ENCODE measurements at places on chromosomes 11 and 22. TPM values are rescaled to one million over a fixed set of nuclear protein-coding genes. Genes with fewer than 3 reads are reported as not detected.

- DNase-seq: peak; percentile 97
Measured at GRCh38 chr22:36454916-36455570, 26.4 kb downstream of the TXN2 start.

DNA sequence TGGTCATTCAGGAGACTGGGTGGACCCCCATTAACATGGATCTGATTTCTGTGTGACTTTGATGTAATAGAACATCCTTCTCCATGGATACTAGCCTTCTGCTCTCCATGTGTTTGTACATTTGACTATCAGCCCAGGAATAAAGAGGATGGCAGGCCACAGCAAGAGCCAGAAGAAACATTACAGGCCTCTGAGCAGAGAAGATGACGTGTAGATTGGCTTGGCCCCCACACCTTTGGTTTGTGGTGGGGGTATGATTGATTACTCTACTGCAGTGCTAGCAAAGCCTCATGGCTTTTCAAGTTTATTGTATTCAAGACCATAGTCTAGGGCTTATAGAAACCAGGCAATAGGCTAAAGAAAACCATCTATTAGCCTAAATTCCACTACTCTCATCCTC is 77.0 kb downstream of the GRAMD1B start:
- no peak for DNase-seq

GRCh38 chr22:36277482-36278291 is 24.8 kb downstream of the APOL1 start:
- peak; percentile 62 for DNase-seq

GRCh38 chr11:120222916-120223315 is 12.1 kb downstream of the OAF start:
- DNase-seq: no peak

Gene OR5B21
- total RNA-seq: not detected

- DNase-seq: no peak
Measured at GRCh38 chr11:45948356-45948755, 25.9 kb downstream of the LARGE2 start.

Gene JAML
- total RNA-seq: 2.0 TPM

Gene P2RY6
- 17.7 TPM for total RNA-seq

GRCh38 chr11:128931668-128932067 is 11.0 kb downstream of the TP53AIP1 start:
- no peak for DNase-seq

- DNase-seq: no peak
Measured at GRCh38 chr11:47869544-47870393, 21.6 kb upstream of the NUP160 start.

DNA sequence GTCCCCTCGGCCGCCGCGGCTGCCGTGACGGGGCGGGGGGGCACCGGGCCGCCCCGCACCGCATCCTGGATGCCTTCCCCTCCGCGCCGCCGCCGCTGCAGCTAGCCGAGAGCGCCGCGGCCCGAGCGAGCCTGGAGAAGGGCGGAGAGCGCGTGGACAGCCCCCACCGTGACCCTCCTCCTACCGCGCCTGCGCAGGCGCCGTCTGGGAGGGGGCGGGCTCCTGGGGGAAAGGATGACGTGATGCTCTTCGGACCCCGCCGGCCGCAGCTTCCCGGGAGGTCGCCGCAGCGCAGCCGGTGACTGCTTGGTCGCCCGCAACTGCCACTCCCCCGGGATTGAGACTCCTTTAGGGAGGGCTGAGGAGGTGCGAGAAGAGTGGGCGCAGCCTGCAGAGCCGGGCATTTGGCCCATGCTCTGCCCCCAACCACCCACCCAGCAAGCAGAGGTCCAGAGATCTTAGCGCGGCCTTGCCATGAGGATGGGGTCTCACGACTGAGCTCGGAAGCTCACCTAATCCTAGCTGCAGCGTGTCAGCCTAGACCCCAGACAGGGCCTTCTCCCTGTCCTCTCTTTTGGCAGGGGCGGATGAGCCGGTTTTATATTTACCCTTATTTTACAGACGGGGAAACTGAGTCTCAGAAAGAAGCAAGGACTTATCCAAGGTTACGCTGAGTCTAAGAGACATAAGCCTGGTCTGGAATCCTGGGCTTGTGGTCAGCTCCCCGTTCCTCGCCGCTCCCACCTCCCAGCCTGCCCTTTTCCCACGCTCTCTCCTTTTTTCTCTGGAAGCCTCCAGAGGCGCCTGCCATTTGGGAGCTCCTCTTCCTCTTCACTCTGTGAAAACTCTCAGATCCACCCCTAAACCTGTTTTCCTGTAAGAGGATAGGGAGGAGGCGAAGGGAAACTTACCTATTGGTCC is at the start of gene DENND5A:
Gene DENND5A (minus strand): TSS at position 140 of the 921 bp plus-strand sequence. CDS start 281 bp downstream, outside the sequence.
- DNase-seq: peak; percentile 94

- DNase-seq: no peak
Measured at GRCh38 chr11:40597546-40598113, 861.8 kb downstream of the LRRC4C start.

Gene MYO18B
- 287 TPM for total RNA-seq

Gene KLHL22
- total RNA-seq: 10.2 TPM

- DNase-seq: no peak
Measured at GRCh38 chr11:57735619-57736298, 5.5 kb upstream of the SELENOH start.

Gene ACAD8
- total RNA-seq: 44.6 TPM

Gene GCAT
- total RNA-seq: 39.7 TPM

Gene GGT1
- total RNA-seq: 1.8 TPM

GRCh38 chr11:3218483-3219280 is at the start of gene MRGPRG:
MRGPRG (minus strand) TSS chr11:3218813; CDS start chr11:3218813, 0 bp downstream.
- DNase-seq: peak; percentile 14

- DNase-seq: no peak
Measured at GRCh38 chr22:22897947-22898346, 10.3 kb downstream of the IGLL5 start.

DNA sequence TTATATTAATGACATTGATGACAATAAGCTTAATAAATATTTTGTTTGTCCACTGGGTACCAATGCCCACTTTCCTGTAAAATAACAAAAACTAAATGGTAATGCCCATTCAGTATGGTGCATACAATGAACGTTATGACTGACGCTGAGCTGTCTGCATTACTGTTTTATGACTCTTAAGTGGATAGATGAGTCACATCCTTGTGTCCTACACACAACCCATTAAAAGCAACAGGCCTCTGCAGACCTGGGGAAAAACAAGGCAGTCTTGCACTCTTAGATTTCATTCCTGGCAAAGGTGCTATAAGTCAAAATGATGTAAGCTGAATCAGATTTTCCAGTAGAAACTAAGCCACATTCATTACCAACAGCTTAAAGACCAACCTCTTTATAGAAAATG is 176.3 kb upstream of the TMEM45B start:
- DNase-seq: no peak

GRCh38 chr11:4626207-4627099 is 10.8 kb upstream of the OR51D1 start:
- peak; percentile 52 for DNase-seq

GRCh38 chr22:36673821-36674220 is 29.7 kb downstream of the CACNG2 start:
- DNase-seq: no peak

DNA sequence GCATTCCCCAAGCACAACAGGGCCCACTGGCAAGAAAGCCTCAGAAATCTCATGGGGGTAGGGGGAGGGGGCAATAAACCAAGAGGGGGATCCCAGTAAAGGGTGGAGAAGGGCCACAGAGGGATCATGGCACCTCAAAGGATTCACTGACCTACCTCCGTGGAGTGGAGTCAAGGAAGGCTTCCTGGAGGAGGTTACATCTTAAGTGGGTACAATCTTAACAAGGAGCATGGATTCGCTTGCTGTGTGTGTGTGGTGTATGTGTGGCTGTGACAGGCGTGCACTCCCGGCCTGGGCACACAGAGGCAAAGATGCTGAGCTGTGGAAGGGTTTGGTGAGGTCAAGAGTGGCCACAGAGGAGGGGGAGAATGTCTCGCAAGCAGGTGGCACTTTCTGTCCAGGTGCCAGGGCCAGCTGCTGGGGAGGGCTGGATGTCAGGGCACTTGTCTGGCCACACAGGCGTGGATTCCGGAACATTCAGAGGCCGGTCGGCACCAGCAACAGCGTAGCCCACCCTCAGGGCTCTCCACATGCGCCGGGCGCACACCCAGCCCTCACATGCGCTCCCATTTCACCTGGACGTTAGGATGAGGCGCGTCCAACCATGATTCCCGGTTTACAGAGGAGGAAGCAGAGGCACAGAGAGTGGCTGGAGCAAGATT is 43.3 kb downstream of the WNT7B start:
- no peak for DNase-seq

GRCh38 chr11:44176546-44177213 is 81.2 kb downstream of the EXT2 start:
- no peak for DNase-seq

- DNase-seq: no peak
Measured at GRCh38 chr11:565921-566509, 5.2 kb downstream of the RASSF7 start.

Gene ELMOD1
- 0.69 TPM for total RNA-seq

GRCh38 chr11:11296434-11296833 is 56.6 kb downstream of the CSNK2A3 start:
- no peak for DNase-seq

- DNase-seq: no peak
Measured at GRCh38 chr11:102792604-102793003, 5.4 kb downstream of the MMP1 start.

DNA sequence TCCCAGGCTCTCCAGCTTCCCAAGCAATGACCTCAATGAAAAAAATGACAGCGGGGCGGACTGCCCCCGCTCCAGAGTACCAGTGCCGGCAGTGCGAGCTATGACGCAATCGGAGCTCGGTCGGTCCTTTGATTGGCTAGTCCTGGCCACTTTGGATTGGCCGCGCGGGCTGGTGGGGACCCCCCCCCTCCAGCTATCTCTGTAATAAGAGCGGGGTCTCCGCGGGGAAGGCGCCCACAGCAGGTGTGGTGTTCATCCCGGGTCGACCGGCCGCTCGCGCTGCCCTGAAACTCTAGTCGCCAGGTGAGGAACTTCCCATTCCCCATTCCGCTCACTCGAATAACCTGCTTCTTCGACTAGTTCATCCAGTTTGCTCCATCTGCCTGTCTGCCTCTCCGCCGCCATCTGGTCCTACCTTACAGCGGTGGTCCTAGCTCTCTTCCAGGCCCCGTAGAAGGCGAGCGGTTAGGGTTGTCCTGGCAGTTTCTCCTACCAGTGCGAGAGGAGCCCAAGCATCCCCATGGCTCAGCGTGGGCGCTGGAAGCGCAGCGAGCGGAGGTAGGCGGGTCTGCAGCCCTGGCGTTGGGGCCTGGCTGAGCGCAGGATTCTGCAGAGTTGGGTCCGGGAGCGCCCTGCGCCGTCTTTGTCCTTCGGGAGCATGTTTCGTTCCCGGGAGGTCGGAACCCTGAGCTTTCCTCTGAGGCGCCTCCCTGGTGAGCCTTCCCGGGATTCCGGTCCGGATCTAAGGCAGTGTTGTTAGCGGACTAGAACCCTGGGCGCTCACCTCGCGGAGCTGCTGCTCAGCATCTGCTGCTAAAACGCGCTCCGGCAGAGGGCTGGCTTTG is at the start of gene CALCB:
Gene CALCB (plus strand): TSS at position 233 of the 845 bp plus-strand sequence. CDS start 1,126 bp downstream, outside the sequence.
- DNase-seq: no peak

Gene FUT4
- total RNA-seq: 3.0 TPM

- no peak for DNase-seq
Measured at GRCh38 chr11:63603180-63603518, 11.1 kb downstream of the PLAAT3 start.

- peak; percentile 5 for DNase-seq
Measured at GRCh38 chr11:62664405-62665074, 470 bp downstream of the C11orf98 start.

Gene ANO3
- not detected for total RNA-seq

GRCh38 chr11:41379084-41379483 is 80.4 kb downstream of the LRRC4C start:
- no peak for DNase-seq

DNA sequence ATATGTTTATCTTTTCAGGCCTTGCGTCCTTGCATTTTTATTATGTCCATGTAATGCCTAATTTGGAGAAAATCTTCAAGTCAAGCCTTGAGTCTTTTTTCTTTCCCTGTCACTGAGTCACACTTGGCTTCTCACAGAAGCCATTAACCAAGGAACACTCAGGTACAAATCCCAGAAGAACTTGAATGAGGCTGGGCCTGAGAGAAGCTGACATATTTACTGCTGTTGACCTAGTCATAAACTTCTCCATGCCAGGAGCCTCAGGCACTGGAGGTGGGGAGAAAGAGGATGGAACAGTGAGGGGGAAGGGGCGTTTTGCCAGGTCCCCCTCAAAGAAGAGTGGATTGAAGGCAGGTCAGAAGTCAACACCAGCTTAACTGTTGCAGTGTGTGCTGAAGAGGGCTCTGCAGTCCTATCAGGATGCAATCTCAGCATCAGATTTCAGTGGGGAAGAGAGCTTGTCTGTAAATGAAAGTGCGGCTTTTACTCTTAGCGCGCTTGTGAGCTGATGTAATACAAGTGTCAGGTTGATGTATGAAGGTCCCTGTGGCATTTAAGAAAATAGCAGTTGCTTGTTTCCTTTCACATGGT is 526.0 kb downstream of the ETS1 start:
- DNase-seq: no peak

GRCh38 chr11:119338318-119338890 is 2.3 kb downstream of the C1QTNF5 start:
- peak; percentile 78 for DNase-seq

GRCh38 chr11:119222308-119222707 is 16.2 kb downstream of the CBL start:
- no peak for DNase-seq

DNA sequence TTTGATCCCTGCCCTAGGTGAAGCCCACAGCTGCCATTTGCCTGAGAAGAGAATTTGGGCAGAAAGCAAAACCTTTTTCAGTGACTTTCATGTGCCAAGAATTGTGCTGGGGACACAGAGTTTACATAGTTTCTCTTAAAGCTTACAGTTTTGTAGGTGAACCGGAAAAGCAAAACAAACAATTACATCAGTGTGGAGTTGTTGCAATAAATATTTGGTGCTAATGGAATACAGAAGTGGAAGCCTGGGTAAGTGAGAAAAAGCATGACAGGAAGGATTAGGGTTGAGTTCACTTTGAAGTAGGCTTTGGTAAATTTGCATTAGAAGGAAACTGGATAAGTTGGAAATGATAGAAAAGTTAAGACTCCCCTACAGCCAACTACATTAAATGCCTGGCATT is 82.7 kb downstream of the RASSF10 start:
- no peak for DNase-seq

Gene LRRC55
- total RNA-seq: 0.07 TPM

Gene MALAT1
- total RNA-seq: 4,912 TPM

GRCh38 chr11:121321614-121322243 is 29.2 kb downstream of the SC5D start:
- DNase-seq: no peak

GRCh38 chr22:35598396-35598710 is 18.8 kb downstream of the MB start:
- DNase-seq: peak; percentile 47

- no peak for DNase-seq
Measured at GRCh38 chr22:24831687-24832086, 25.7 kb downstream of the SGSM1 start.

GRCh38 chr11:29963796-29964195 is 53.0 kb downstream of the KCNA4 start:
- no peak for DNase-seq

Gene ARHGAP32
- 3.5 TPM for total RNA-seq

- no peak for DNase-seq
Measured at GRCh38 chr11:123426789-123427188, 3.3 kb upstream of the GRAMD1B start.
